Hepatocyte (in vitro differentiated cells): ENCODE measurements at places on chromosomes 4 and X. TPM values are rescaled to one million over a fixed set of nuclear protein-coding genes. Genes with fewer than 3 reads are reported as not detected.

DNA sequence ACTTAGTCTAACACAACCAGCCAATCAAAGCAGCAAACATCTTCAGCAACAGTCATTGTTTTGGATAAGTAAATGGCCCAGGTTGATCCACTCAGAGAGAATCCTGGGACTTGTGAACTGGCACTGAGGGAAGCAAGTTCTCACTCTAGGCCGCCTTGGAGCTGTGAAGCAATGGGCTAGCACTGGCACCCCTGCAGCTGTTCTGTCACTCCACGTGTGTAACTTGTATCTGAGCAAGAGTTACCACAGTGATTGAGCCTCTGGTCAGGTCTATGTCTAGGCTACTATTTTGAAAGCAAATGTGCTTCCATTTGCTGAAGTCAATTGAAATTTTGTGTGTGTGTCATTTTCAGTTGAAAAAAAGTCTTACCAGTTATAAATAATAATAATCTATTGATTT is 57.2 kb upstream of the HS3ST1 start:
- H3K36me3 ChIP-seq, result no peaks in the 10 kb centered on the region
- no peak for DNase-seq
- no peak overlapping the region for H3K27ac ChIP-seq
- H3K4me1 ChIP-seq, result peaks cover 17% of the 10 kb centered on the region
- no peak overlapping the region for H3K4me3 ChIP-seq
- no peaks in the 10 kb centered on the region for H3K27me3 ChIP-seq

- no peak overlapping the region for H3K4me3 ChIP-seq
- DNase-seq, result peak; percentile 25
- H3K36me3 ChIP-seq, result no peaks in the 10 kb centered on the region
- no peak overlapping the region for H3K27ac ChIP-seq
Observed at GRCh38 chrX:17535229-17535628, 160.2 kb downstream of the NHS start.

DNA sequence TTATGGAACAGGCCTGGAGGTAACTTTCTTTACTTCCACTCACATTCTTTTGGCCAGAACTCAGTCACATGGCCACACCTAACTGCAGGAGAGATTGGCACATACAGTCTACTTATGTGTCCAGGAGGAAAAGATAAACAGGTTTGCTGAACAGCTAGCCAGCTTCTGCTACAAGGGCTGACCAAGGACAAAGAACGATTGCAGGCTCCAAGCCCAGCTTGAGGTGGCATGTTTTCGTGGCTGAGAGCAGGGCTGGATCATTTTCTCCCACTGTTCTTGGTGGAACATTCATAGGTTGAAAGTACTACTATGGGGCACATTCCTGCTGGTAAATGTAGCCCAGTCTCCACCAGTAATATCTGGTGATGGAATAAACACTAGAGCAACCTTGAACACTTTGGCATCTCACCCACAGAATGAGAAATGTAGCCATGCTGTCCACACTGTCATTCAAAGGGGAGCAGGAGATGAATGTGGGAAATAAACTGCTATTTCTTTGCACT is 28.2 kb downstream of the NHS start:
- H3K27me3 ChIP-seq, result no peaks in the 10 kb centered on the region
- DNase-seq, result peak; percentile 4
- no peaks in the 10 kb centered on the region for H3K4me1 ChIP-seq

DNA sequence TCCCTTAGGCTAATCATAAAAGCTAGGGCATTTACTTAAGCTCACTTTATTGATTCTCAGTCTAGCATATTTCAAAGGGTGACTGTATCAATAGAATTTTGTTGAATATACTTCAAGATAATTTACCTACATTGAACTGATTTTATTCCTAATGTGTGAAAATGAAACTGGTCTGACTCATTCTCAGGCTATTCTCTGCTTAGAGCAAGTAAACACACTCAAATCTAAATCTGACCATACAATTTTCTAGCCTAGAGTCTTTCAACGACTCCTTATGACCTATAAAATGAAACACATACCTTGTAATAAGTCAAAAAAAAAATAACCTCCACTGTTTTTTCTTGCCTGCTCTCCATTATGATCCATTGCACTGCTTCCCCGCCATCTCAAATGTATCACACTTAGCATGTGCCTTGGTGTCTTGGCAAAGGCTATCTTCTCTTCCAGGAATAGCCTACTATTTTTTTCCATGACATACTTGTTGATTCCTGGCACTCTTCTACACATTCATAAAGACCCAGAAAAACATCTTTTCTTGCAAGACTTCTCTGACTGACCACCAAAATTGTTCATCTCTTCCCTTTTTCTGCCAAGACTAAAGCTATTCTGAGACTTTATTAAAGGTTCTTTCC is 965.1 kb upstream of the HS3ST1 start:
- H3K36me3 ChIP-seq, result no peaks in the 10 kb centered on the region
- no peak overlapping the region for H3K4me3 ChIP-seq
- no peak overlapping the region for H3K27ac ChIP-seq
- DNase-seq, result no peak
- H3K4me1 ChIP-seq, result no peaks in the 10 kb centered on the region

- peaks cover 18% of the 10 kb centered on the region for H3K4me1 ChIP-seq
- H3K27me3 ChIP-seq, result no peaks in the 10 kb centered on the region
- H3K4me3 ChIP-seq, result peak overlapping the region; percentile 9
- H3K27ac ChIP-seq, result peak overlapping the region; percentile 89
- H3K36me3 ChIP-seq, result no peaks in the 10 kb centered on the region
Observed at GRCh38 chr4:186936496-186937375, 213.1 kb upstream of the FAT1 start.

DNA sequence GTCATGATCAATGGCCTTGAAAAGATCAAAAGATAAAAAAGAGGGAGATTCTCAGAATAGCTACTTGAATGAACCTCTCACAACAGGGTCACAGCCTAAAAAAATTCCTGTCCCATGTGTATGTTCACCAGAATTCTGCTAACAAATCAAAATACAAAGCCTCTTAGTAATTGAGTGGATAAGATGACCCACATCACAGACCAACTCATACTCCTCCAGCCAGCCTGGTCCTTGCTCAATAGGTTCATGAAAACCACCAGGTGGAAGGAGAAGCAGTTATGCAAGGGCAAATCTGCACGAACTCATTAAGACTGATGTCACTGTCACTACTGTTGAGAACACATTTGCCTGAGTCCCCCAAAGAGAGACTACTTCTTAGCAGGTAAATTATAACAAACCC is 21.5 kb downstream of the WDFY3 start:
- no peaks in the 10 kb centered on the region for H3K36me3 ChIP-seq
- H3K27me3 ChIP-seq, result no peaks in the 10 kb centered on the region
- H3K27ac ChIP-seq, result no peak overlapping the region
- no peaks in the 10 kb centered on the region for H3K4me1 ChIP-seq
- no peak for DNase-seq

DNA sequence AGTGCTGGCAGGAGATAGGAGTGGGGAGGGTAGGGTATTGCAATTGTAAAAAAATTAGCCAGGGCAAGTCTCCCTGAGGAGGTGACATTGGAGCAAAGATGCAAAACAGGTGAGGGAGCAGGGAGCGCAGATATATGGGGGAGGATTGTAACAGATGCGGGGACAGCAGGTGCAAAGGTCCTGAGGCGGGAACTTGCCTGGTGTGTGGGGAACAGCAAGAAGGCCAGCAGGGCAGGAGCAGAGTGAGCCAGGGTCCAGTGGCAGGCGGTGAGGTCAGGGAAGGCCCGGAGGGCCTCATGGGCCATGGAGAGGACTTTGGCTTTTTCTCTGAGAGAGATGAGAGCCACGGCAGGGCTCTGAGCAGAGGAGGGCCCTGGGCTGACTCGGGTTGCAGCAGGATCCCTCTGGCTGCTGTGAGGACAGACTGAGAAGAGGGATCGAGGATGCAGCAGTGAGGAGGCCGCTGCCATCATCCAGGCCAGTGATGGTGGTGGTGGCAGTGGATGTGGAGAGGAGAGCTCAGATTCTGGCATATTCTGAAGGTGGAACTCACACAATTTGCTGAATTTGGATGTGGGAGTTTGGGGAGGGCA is 6.2 kb downstream of the PORCN start:
- DNase-seq, result no peak
- no peaks in the 10 kb centered on the region for H3K36me3 ChIP-seq
- H3K4me1 ChIP-seq, result no peaks in the 10 kb centered on the region
- H3K27me3 ChIP-seq, result no peaks in the 10 kb centered on the region
- H3K27ac ChIP-seq, result no peak overlapping the region

DNA sequence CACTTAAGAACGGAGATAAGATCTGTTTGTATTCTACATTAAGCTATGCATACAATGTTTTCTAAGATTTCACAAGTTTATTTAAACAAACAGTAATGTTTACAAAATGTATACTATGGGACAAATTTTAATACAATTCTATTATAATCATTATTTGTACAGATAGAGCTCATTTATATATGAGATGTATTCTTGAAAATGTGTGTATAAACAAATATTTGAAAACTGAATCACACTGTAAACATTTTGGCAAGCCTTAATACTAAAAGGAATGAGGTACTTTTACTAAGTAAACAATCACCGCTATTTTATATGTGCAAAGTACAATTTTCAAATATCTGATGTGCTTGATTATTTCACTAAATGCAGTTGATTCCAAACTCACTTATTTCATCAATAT is 119.2 kb upstream of the MAB21L2 start:
- no peaks in the 10 kb centered on the region for H3K27me3 ChIP-seq
- peaks cover 5% of the 10 kb centered on the region for H3K4me1 ChIP-seq
- H3K36me3 ChIP-seq, result no peaks in the 10 kb centered on the region
- DNase-seq, result no peak
- H3K27ac ChIP-seq, result no peak overlapping the region

DNA sequence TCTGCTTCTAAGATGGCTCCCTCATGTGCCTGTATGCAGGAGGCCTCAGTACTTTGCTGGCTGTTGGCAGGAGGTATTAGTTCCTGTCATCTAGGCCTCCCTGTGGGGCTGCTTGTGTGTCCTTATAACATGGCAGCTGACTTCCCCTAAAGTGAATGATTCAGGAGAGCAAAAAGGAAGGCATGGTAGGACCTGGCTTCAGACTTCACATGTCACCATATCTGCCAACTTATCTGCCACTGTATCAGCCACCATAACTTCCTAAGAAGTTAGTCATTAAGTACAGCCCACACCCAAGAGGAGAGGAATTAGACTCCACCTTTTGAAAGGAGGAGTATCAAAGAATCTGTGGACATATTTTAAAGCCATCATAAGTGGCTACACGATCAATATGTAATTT is 122.5 kb downstream of the UCHL1 start:
- H3K4me3 ChIP-seq, result no peak overlapping the region
- H3K27me3 ChIP-seq, result no peaks in the 10 kb centered on the region
- no peak for DNase-seq
- H3K27ac ChIP-seq, result no peak overlapping the region
- H3K4me1 ChIP-seq, result no peaks in the 10 kb centered on the region

- H3K4me3 ChIP-seq, result no peak overlapping the region
- no peak for DNase-seq
- H3K27me3 ChIP-seq, result no peaks in the 10 kb centered on the region
- peak overlapping the region; percentile 29 for H3K27ac ChIP-seq
- peaks cover 15% of the 10 kb centered on the region for H3K4me1 ChIP-seq
Observed at GRCh38 chrX:115564243-115564642, 3.3 kb downstream of the PLS3 start.

GRCh38 chrX:39599339-39599738 is 498.4 kb downstream of the BCOR start:
- H3K36me3 ChIP-seq, result no peaks in the 10 kb centered on the region
- DNase-seq, result no peak
- no peaks in the 10 kb centered on the region for H3K4me1 ChIP-seq
- H3K4me3 ChIP-seq, result no peak overlapping the region

DNA sequence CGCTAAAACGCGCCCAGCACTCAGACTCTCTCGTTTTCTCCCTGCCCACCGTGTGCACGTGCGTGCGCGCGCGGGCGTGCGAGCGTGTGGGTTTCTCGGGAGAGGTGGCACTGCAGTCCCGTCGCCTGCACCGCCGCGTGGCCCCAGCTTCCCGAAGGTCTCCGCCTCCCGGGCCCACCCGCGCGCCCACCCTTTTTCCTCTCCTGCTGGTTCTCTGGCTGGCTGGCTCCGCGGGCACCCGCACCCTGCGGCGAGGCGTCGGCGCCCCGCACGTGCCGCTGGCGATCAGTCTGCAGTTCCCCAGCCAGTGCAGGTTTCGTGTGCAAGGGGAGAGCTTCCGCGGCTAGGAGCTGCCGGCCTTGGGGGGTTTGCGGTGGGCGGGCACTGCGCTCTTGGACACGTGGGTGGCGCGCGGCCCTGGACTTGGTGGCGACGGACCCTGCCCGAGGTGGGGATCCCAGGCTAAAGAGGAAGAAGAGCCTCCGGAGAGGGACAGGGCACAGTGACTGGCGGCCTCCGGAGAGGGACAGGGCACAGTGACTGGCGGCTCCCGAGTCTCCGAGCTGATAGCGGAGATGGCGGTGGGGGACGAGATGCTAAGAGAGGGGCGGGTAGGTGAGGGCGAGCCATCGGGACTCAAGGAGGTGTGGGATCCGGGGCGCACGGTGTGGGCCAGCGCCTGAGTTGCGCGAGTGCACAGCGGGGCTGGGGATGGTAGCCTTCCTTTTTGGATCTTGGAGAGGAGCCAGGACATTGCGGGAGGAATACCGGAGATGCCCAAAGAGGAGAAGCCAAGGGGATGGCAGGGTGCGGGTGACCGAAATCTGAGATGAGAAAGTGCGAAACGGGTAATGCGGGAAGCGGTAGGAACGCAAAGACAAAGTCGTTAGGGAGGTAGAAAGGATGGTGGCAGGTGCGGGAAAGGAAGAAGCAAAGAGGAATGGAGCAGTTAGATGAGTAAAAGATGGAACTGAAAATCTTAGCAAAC is at the start of gene FAM184B:
Gene FAM184B, minus strand, starts transcription at position 322 of the 988 bp plus-strand sequence. CDS start 322 bp downstream, outside the sequence.
- H3K36me3 ChIP-seq, result no peaks in the 10 kb centered on the region
- H3K27me3 ChIP-seq, result peaks cover 57% of the 10 kb centered on the region
- peak; percentile 7 for DNase-seq
- H3K4me1 ChIP-seq, result peaks cover 13% of the 10 kb centered on the region
- peak within 1 kb of the TSS; percentile 49 for H3K4me3 ChIP-seq

GRCh38 chr4:99504804-99505502 is 5.9 kb upstream of the C4orf17 start:
- no peaks in the 10 kb centered on the region for H3K4me1 ChIP-seq
- H3K4me3 ChIP-seq, result no peak overlapping the region
- no peaks in the 10 kb centered on the region for H3K36me3 ChIP-seq
- H3K27ac ChIP-seq, result no peak overlapping the region
- DNase-seq, result no peak

GRCh38 chr4:27272217-27272616 is 411.6 kb downstream of the STIM2 start:
- no peaks in the 10 kb centered on the region for H3K27me3 ChIP-seq
- no peaks in the 10 kb centered on the region for H3K4me1 ChIP-seq
- DNase-seq, result no peak
- H3K27ac ChIP-seq, result no peak overlapping the region
- no peak overlapping the region for H3K4me3 ChIP-seq

DNA sequence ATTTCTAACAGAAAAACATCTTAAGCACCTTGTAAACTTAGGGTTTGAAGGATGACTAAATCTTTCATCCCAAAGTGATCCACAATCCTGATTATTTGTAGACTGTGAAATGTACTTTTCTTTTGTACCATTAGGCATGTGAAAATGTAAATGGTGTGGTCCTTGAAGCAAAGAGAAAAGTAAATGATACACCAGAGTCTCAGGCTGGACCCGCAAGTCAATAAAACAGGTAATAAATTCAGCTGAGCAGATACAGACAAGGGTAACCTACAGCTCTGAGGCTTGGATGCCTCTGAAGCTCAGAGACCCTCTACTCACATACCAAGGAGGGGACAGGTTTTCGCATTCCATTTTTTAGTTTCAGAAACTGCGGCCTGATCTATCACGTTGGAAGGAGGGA is 2.8 kb upstream of the LAP3 start:
- peaks cover 11% of the 10 kb centered on the region for H3K4me1 ChIP-seq
- no peak for DNase-seq
- no peaks in the 10 kb centered on the region for H3K27me3 ChIP-seq
- no peak overlapping the region for H3K4me3 ChIP-seq

The HNRNPD gene
- polyA plus RNA-seq, result 231 and 263 TPM in 2 replicates

The GAGE1 gene
- polyA plus RNA-seq, result not detected in 2 replicates

The MAGEA11 gene
- polyA plus RNA-seq, result not detected in 2 replicates

The IGBP1 gene
- 26.8 and 30.2 TPM in 2 replicates for polyA plus RNA-seq

The ANAPC4 gene
- 18.6 and 20.5 TPM in 2 replicates for polyA plus RNA-seq

The WNK3 gene
- 9.8 and 10.6 TPM in 2 replicates for polyA plus RNA-seq

The HELT gene
- polyA plus RNA-seq, result not detected in 2 replicates

The TMEM35A gene
- 2.5 and 2.9 TPM in 2 replicates for polyA plus RNA-seq
